ENCODE measurements at places on chromosomes 11 and 22. TPM values are rescaled to one million over a fixed set of nuclear protein-coding genes. Genes with fewer than 3 reads are reported as not detected.
A peak's percentile ranks its signal among the peaks of the same experiment; 100 is the strongest.

DNAJB7 gene
- total RNA-seq = not detected

- no peak for DNase-seq
These were observed 28.6 kb downstream of the KIAA1671 start for GRCh38 chr22:24981066-24981465.

DNA sequence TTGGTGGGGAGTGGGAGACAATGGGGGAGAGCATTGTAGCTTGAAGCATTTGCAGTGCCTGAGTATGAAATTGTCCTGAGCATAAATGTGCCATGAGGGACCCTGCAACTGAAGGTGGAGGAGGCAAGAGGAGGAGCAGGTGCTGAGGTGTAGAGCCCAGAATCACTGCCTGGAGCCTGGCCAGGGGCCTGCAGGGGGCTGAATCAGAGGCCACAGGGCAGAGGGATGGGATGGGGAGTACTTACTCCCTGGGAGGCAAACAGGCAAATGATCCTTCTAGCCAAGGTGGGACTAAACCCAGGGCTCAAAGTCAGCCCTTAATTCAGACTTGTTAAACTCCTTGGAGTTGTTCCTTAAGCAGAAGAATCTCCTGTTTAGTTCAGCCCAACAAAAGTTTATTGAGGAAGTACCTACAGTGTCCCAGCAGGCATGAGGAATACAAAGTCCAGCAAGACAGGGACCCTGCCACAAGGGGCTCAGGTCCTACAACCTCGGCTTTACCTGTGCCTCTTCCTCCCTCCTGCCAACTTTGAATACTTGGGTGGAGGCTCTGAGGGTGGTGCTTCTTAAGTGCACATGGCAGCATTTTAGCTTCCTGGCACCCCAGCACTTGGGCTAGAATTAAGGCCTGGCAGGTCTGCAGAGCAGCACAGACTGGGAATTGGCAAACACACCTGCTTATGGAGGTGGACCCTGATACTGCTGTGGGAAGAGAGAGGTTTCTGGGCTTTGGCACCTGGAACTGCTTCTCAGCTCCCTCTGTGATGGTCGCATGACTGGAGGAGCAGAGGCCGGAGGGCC, 20.0 kb downstream of the MICAL2 start:
- no peak for DNase-seq

MYEOV gene
- total RNA-seq = 2.2 TPM

- no peak for DNase-seq
These were observed 118.9 kb downstream of the MRTFA start for GRCh38 chr22:40517631-40518030.

DNA sequence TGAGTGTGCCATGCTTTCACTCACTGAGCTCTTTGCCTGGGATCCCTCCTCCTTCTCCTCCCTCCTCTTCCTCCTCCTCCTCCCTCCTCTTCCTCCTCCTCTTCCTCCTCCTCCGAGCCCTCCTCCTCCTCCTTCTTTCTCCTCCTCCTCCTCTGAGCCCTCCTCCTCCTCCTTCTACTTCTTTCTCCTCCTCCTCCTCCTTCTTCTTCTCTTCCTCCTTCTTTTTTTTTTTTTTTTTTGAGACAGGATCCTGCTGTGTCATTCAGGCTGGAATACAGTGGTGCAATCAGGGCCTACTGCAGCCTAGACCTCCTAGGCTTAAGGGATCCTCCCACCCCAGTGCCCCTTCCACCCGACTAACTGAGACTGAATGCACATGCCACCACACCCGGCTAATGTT, 62.3 kb downstream of the DEUP1 start:
- peak; percentile 52 for DNase-seq

EFEMP2 gene
- total RNA-seq = 0.33 TPM

GRCh38 chr22:46064228-46064965, 85.9 kb upstream of the PPARA start:
- peak; percentile 27 for DNase-seq

DNA sequence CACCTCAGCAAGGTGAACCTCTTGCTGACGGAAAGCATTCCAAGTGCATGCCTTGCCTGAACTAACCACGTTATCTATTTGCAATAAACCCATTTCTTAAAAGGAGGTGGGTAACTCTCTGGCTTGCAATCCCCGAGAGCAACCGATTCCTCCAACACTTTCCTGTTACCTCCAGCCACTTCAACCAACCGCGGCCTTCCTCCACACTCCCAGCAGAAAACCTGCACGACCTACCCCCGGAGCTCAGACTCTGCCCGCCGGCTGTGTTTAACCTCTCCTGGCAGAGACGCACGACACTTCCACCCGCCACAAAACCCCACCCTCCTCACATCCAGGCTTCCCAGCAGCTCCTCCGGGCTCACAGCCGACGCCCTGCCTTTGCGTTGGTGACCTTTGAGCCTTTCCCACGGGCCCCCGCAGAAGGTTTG, 708 bp downstream of the SCO2 start:
- DNase-seq = no peak

- DNase-seq = no peak
These were observed 160.9 kb downstream of the ADAMTS15 start for GRCh38 chr11:130609121-130610035.

- no peak for DNase-seq
These were observed 22.4 kb upstream of the SC5D start for GRCh38 chr11:121270001-121270678.

GRCh38 chr22:26707090-26707489, 49.7 kb downstream of the MIAT start:
- no peak for DNase-seq

- DNase-seq = no peak
These were observed 49.3 kb upstream of the MPPED2 start for GRCh38 chr11:30635401-30635989.

DNA sequence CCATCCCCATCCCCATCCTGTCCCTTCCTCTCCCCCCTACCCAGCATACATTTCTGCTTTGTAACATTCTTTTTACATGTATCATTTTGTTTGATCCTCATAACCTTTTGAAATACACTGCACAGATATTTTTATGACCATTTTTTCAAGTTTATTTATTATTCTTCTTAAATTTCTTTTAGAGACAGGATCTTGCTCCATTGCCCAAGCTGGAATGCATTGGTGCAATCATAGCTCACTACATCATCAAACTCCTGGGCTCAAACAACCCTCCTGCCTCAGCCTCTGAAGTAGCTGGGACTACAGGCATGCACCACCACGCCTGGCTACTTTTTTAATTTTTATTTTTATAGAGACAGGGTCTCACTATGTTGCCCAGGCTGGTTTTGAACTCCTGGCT, 99.4 kb upstream of the AKIP1 start:
- DNase-seq = no peak

DNA sequence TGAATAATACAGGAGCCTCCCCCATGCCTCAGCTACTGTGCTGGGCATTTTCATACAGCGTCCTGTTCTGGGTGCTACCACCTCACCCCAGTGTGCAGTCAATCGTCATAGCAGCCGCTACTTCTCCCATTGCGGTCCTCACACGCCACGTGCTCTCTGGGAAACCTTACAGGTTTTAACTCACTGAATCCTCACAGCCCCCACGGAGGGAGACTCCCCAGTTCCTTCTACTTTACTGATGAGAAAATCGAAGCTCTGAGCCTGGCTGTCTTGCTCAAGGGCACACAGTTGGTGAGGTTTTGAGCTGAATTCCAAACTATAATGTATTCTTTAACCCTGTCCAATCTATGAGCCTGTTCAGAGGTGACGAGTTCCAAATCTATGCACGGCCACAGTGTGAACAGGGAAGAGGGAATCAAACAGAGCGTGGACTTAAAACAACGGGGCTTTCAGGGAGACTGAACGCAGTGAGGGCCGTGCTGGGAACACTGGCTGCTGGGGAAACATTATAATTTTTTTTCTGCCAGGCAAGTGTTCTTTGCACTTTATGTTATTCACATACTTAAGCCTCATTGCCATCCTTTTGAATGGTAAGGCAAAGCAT, 421.5 kb downstream of the BRD1 start:
- no peak for DNase-seq

- DNase-seq = no peak
These were observed 369 bp downstream of the DHCR7 start for GRCh38 chr11:71447791-71448256.

OR8D1 gene
- total RNA-seq = not detected

GRCh38 chr11:94185416-94186084, 56.9 kb downstream of the PANX1 start:
- DNase-seq = no peak

DNA sequence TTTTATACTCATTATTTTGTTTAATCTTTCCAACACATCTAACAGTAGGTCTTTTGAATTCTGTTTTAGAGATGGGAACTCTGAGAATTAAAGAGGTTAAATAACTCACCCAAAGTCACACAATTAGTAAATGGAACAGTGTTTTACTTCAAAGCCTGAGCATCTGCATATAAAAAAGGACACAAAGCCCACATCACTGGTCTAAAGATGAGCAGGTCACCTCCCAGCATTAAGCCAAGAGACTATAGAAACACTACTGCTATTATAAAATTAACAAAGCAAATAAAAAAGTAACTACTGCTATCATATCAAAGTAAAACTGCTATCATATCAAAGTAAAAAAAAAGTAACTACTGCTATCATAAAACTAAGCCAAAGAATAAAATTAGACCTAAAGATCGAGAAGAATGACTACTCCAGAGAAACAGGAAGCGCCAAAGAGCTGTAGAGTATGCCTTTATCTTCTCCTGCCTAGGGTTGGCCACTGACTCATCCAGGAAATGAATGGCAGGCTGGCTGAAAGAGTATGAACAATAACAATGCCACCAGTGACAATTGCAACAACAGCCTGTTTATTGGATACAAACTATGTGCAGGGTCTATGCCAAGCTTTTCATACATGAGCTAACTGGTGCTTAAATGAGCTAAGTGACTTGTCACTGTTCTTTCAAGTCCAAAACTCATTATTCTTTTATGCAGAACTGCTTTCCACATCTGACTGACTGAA, 1153.0 kb upstream of the TENM4 start:
- peak; percentile 68 for DNase-seq

DNA sequence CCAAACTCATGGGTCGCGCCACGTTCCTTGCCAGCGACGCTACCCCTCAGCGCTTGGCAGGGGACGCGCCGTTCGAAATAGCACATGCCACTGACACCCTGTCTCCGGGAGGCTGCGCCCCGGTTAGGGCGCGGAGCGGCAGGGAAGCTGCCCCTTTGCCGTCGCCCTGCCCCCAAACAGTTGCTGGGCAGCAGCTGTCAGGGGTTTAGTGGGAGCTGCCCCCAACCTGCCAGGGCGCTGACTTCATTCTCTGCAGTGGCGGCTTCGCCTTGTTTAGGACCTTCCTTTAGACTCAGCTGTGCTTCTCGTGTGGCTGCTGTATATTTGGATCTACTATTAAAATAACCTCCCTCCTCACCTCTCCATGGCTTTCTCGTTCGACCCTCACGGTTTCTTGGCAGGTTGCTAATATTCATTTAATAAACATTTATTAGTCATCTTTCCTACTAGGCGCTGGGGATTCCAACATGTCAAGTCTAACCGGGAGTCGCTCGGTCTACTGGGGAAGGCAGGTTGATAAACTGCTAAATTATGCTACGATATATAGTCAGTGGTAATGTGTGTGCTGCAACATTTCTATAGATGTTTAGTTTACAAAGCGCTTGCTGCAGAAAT, 782 bp downstream of the TMEM109 start:
- DNase-seq = no peak

CHKB gene
- total RNA-seq = 12.1 TPM

MRGPRE gene
- not detected for total RNA-seq

DNA sequence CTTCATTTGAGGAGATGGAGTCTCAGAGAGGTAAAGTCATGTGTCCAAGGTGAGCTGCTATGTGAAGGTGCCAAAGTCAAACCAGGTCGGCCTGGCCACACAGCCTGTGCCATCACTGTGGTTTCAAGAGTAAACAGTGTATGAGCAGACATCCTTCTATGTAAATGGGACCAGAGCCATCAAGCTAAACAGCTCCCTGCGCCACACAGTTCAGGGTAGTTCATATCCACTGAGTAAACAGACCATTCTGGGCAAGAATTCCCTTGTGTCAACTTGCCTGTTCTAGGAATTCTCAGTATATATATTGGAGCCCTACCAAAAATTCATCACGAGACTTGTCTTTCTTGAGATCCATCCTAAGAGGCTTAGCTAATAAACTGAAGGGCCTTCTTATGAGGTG, 77.5 kb downstream of the AMOTL1 start:
- DNase-seq = peak; percentile 26

- DNase-seq = peak; percentile 64
These were observed 300.6 kb downstream of the DDX10 start for GRCh38 chr11:108965306-108966001.

DNA sequence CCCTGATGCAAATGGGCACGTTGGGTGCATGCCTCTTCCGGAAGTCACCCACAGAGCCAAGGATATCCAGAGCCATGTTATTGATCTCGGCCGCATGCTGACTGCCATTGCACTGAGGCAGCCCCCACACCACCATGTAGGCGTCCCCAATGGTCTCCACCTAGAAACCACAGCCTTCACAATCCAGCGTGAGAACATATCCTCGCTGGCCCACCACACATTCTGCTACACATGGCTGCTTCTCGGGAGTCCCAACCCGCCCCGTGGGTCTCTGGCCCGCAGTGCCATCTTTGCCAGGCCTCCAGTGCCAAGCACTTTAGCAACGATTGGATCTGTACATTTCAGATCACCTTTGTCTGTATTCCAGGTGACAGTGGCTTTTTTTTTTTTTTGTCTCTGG, 26.2 kb upstream of the LRRC32 start:
- DNase-seq = no peak

DNA sequence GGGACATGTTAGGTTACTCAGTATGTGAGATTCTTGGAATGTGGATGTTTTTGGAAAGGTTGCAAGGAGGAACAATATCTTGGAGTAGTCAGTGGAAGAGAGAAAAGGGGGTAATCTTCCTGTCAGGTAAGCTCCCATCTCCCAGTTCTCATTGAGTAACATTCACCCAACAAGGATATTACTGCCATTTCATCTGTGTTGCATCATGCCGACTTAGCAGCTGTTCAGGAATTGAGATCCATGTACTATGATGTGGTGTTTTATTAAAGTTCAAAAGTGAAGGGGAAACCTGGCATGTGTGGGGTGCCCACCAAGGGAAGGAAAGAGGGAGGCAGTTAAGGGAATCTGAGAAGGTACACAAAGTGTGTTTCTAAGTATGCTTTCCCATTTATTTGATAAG, 58.4 kb upstream of the RASSF10 start:
- no peak for DNase-seq

TRIM49B gene
- total RNA-seq = not detected

DNA sequence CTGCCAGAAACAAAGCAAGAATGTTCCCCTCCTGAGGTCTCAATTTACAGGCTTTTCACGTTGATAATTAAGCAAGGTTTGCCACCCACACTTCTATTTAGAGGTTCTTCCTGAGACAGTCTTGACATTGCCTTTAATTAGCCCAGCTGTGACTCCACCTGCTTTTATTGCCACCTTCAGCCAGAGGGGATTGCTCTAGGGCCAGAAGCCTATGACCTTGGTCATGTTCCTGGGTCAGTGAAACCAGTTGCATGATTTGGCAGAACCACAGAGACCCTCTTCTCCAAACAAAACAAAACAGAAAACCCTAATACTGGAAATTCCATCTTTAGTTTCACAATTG, 89.8 kb downstream of the APIP start:
- DNase-seq = no peak
